Lung (tissue), 17 donors: ENCODE measurements at places on chromosomes 5 and 9. TPM values are rescaled to one million over a fixed set of nuclear protein-coding genes. Genes with fewer than 3 reads are reported as not detected.

ZDHHC11B gene
- 44.4 TPM for total RNA-seq

CARD19 gene
- total RNA-seq, result 31.1 TPM

ST8SIA4 gene
- 19.1 TPM for total RNA-seq

SYNPO gene
- 10.3 TPM for total RNA-seq

CCDC152 gene
- total RNA-seq, result 1.3 TPM

PGM5 gene
- 51.7 TPM for total RNA-seq
